ENCODE measurements at places on chromosomes 12 and 14. TPM values are rescaled to one million over a fixed set of nuclear protein-coding genes. Genes with fewer than 3 reads are reported as not detected.

- DNase-seq: peak; percentile 51
These were observed 171.9 kb downstream of the RGS6 start for GRCh38 chr14:72104011-72104613.

GPR137C gene
- total RNA-seq: 0.25 TPM

DNA sequence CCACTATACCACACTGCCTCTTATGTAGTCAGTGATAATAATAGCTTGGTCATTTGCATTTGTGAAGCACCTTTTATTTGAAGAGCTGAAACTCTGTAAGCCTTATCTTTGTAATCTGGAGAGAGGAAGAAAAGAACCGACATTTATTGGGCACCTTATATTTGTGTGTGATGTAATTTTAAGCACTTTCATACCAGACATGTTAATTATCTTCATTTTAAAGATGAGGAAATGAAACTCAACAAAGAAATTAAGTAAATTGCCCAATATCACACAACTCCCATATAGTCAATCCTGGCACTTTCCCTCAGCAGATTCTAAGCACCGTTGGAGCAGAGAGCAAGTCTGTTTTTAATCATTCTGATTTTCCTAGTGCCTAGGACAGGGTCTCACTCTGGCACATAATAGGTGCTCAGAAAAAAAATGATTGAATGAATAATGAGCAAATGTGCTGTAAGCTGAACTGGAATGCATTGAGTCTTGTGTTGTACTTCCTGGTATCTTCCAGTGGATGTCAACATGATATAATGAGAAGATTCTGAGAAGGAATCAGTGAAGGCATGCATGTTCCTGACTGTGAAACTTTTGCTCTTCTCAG is 418.9 kb downstream of the ZFP36L1 start:
- no peak for DNase-seq

GRCh38 chr14:82854131-82854530 is 1320.5 kb upstream of the SEL1L start:
- no peak for DNase-seq

DNA sequence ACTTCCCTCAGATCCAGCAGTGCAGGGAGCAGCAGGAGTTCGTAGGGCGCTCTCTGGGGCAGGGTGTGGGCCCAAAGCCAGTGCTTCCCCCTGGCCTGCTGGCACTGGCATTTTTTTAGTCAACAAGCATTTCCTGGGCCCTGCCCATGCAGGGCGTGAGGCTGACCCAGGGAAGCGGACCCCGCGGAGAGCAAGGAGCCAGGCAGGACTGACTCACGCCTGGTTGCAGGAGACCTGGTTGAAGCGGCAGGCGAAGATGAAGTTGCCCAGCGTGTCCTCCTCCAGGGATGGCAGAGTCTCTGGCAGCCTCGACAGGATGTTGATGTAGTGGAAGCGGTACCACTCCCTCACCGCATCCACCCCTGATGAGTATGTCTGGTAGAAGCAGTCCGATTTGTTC is 13.5 kb downstream of the SCNN1A start:
- DNase-seq: no peak

- DNase-seq: no peak
These were observed 121.2 kb upstream of the GRIP1 start for GRCh38 chr12:66800046-66800445.

GRCh38 chr14:67574156-67574555 is 25.9 kb downstream of the PIGH start:
- no peak for DNase-seq

- no peak for DNase-seq
These were observed 826 bp downstream of the ZNF705A start for GRCh38 chr12:8157484-8158198.
